ENCODE measurements at places on chromosomes 7 and 10. TPM values are rescaled to one million over a fixed set of nuclear protein-coding genes. Genes with fewer than 3 reads are reported as not detected.

DNA sequence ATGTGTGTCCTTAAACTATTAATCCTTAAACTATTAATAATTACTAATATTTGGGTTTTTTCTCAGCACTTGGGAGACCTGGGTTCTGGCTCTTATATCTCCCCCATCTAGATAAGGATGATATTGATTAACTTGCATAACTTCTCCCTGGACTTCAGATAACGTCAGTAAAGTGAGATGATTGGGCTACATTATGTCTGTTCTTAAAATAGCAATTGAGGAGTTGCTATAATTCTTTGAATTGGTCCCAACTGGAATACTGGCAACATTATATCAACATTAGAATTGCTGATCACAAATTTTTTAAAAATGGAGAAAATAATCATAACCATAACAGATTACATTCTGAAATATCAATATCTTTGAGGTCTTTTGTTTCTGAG, 1.9 kb downstream of the APBB1IP start:
- peaks cover 11% of the 10 kb centered on the region for H3K27me3 ChIP-seq
- H3K4me1 ChIP-seq = no peaks in the 10 kb centered on the region
- no peak overlapping the region for H3K27ac ChIP-seq
- no peak for DNase-seq

DNA sequence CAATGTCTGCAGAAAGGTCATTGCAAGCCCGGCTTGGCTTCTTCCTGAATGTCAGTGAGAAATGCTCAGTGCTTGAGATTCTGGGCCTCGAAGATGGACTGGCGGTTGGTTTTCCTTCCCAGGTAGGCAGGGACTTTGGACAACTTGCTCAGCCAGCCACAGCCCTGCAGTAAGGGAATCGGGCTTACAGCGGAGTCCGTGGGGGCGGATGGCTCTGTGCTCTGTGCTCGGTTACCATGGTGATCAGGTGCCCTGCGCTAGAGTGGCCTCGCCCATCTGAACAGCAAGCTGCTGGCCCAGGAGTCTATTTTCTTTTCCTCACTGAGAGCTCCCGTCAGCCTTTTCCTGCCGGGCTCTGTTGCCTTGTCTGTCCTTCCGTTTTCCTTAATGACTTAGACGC, 77.8 kb upstream of the SH2B2 start:
- no peaks in the 10 kb centered on the region for H3K4me1 ChIP-seq
- peaks cover 29% of the 10 kb centered on the region for H3K36me3 ChIP-seq
- no peak overlapping the region for H3K27ac ChIP-seq
- DNase-seq = no peak

- peaks cover 25% of the 10 kb centered on the region for H3K4me1 ChIP-seq
- H3K36me3 ChIP-seq = peaks cover 4% of the 10 kb centered on the region
- no peak for DNase-seq
- H3K4me3 ChIP-seq = no peak overlapping the region
- no peaks in the 10 kb centered on the region for H3K27me3 ChIP-seq
These were observed 282.2 kb upstream of the KLF14 start for GRCh38 chr7:131016230-131016629.

GRCh38 chr7:69597278-69598076, 798 bp upstream of the AUTS2 start:
- peak; percentile 79 for DNase-seq
- H3K27ac ChIP-seq = peak overlapping the region; percentile 34
- no peaks in the 10 kb centered on the region for H3K27me3 ChIP-seq
- no peaks in the 10 kb centered on the region for H3K36me3 ChIP-seq

GRCh38 chr7:84784450-84784849, 402.4 kb downstream of the SEMA3D start:
- H3K27ac ChIP-seq = no peak overlapping the region
- H3K4me3 ChIP-seq = no peak overlapping the region
- no peak for DNase-seq
- no peaks in the 10 kb centered on the region for H3K36me3 ChIP-seq
- no peaks in the 10 kb centered on the region for H3K4me1 ChIP-seq

PDZD8 gene
- 6.6 TPM for polyA plus RNA-seq

STEAP4 gene
- polyA plus RNA-seq = not detected
